ENCODE measurements at places on chromosomes 1 and 21.

GRCh38 chr1:194698908-194699318 lies 1512.5 kb upstream of the B3GALT2 start:
- DNase-seq = no peak

DNA sequence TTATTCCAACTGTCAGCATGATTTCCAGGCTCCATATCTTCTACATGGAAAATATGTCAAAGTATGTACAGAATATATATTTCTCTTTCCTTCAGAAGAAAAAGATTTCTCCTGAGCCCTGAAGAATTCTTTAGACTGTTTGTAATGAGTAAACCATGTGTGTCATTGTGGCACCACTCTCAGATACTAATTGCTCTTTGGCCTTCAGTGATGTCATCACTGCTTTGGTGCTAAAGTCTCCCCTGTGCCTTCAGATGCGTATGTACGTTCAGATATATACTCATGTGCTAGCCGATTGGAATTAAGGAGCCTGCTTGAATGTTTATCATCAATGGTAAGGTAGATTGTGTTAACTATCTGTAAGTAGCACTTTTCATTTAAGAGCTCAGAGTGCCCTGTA lies 20.6 kb upstream of the NBL1 start:
- no peak for DNase-seq

DNA sequence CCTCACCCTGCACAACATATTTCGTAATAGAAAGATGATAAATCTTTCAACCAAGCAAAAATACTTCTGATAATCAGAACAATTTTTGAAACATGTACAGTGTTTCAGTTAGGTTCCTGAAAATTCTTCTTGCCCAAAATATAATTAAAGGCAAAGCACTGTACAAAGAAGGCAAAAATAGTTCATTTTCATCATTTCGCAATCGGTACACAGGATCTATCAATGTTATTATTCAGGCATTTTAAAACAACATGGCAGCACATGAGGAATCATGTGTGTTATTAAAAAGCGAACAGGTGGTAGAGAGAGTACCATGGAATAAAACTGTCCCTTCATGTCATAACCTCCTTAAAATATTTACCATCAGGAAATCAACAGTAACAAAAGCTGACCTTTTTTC lies 356.9 kb downstream of the DPYD start:
- DNase-seq = no peak

GRCh38 chr1:23101101-23101827 lies 67.4 kb downstream of the LUZP1 start:
- peak; percentile 36 for DNase-seq

DNA sequence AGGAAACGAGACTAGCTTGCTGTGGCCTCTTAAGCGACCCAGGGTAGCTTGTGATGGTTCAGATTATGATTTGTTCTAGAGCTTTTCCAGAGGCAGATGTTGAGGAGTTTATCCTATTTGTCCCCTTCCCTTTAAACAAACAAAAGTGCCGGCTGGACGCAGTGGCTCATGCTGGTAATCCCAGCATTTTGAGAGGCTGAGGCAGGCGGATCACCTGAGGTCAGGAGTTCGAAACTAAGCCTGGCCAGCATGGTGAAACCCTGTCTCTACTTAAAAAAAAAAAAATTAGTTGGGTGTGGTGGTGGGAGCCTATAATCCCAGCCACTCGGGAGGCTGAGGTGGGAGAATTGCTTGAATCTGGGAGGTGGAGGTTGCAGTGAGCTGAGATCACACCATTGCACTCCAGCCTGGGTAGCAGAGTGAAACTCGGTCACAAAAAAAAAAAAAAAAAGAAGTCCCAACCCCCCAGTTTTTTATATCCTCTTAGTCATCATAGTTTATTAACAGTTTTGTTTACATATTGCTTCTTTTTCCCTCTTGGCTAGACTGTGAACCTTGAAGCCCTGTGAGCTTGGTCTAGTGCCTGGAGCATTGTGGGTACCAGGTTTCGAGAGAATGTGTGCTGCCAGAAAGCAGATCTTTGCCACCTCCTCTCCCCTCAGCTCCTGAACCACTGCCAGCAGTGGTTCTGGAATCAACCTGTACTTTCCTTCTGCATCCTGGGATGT lies 29.8 kb downstream of the MAPKAPK2 start:
- peak; percentile 55 for DNase-seq

All from RWPE1 (cell line).